ENCODE measurements at places on chromosomes 12 and 14. TPM values are rescaled to one million over a fixed set of nuclear protein-coding genes. Genes with fewer than 3 reads are reported as not detected.

CCDC88C gene
- 153 TPM for total RNA-seq

GRCh38 chr12:912466-913235, 36.8 kb downstream of the RAD52 start:
- no peak for DNase-seq

- DNase-seq, result no peak
These were observed 84.9 kb downstream of the RTN1 start for GRCh38 chr14:59785629-59786028.

DNA sequence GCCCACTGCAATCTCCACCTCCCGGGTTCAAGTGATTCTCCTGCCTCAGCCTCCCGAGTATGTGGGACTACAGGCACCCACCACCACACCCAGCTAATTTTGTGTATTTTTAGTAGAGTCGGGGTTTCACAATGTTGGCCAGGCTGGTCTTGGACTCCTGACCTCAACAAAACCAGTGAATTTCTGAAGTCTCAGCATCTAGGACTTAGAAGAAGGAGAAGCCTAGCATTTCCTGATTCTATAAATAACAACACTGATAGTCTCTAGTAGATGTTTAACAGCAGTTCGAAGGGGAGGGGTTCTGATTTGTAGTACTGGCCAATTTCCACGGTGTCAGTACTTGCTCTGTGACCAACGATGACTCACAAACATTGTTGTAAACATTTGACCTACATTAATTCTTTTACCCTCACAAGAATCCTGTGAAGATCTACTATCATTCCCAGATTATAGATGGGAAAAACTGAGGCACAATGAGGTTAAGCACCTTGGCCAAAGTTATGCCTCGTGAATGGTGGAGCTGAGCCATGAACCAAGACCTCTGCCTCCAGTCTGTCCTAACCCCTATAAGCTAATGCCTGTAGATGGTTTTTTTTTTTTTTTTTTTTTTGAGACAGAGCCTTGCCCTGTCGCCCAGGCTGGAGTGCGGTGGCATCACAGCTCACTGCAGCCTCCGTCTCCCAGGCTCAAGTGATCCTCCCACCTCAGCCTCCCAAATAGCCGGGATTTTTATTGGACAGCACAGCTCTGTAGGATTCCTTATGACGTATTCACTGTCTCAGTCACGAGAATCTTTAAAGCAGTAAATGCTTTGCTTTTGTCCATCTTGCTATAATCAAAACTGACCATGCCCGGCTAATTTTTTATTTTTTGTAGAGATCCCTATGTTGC, 5.2 kb downstream of the P2RX4 start:
- no peak for DNase-seq

DEGS2 gene
- 0.05 TPM for total RNA-seq

INHBE gene
- total RNA-seq, result not detected

DNA sequence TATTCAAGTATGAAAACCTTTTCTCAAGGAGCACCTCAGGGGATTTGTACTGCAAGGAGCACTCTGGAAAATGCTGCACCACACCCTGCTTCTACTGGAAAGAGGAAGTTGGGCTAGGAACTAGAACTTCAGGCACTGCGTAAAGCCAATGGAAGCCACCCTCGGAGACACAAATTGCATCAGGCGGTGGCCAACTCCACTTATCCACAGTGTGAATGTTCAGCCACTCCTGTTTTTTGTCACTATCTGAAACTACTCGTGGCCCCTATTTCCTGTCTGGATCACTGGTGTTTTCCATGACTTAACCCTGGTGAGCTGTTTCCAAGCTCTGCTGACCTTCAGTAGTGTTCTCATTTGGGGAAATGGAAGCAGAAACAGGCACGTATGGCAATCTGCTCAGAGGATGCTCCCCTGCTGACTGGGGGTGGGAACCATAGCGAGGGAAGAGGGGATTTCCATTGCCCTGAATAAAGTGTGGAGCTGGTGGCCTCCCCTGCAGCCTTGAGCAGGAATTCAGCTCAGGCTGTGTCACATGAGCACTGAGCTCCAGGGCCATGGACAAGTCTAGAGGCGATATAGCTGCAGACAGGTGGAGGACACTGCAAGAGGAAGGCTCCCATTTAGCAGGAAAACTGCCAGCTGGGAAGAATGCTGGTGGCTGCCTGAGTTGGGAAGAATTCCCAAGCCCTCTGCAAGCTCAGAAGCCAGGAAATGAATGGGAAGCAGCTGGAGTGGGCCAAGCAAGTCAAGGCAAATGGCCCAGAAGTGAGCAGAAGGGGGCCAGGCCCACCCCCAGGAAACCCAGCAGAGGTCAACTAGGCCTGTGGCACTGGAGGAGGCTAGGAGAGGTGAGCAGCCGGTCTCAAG, 50.5 kb upstream of the RAP1B start:
- no peak for DNase-seq

CLEC6A gene
- not detected for total RNA-seq

DNA sequence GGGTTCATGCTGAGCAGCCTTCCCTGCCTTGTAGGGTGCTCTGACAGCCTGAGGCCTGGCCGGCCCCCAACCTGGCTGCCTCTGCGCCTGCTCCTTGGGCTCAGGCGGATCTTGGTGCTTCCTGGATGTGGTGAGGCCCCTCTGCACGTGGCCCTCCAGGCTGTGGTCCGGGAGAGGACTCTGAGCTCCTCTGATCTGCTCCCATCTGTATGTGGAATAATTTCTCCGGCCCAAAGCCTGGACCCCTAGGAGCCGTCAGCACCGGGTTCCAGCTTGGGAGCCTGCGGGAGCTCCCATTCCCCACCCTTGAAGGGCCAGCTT, 21.3 kb upstream of the EIF2B2 start:
- DNase-seq, result no peak

- no peak for DNase-seq
These were observed 25.1 kb downstream of the DYRK4 start for GRCh38 chr12:4587108-4587507.

HECTD1 gene
- 90.6 TPM for total RNA-seq

GRCh38 chr12:42935756-42936155, 346.2 kb upstream of the PRICKLE1 start:
- DNase-seq, result no peak

RIMBP2 gene
- total RNA-seq, result not detected

GZMH gene
- total RNA-seq, result 9.9 TPM

DNA sequence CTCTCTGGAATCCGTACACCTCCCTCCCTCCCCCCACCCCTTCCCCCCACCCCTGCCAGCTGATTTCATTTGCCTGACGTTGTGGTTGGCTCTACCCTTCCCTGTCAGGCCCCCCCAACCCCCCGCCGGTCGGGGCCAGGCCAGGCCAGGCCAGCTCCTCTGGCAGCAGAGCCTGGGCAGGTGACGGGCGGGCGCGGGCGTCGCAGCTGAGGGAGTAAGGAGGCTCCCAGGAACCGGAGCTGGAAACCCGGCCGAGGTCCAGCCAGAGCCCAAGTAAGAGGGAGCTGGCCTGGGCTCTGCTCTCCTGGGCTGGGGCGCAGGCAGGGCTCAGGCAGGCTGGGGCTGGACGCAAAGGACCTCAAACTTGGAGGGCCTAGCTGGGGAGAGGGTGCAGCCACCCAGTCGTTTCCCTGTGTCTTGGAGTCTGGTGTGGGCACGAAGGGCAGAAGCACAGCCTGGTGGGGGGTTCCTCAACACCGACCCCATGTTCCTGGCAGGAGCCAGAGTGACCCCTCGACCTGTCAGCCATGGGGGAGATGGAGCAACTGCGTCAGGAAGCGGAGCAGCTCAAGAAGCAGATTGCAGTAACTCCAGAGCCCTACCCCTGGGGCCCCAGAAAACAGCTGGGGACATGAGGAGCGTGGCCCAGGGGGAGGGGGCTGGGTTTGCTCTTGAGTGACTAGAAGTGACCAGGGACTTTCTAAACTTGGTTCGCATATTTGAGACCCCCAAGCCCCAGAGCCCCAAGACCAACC, at the start of gene GNB3:
Gene GNB3 (plus strand): TSS at position 165 of the 755 bp plus-strand sequence. CDS start 363 bp downstream, at position 528.
- DNase-seq, result no peak

DNA sequence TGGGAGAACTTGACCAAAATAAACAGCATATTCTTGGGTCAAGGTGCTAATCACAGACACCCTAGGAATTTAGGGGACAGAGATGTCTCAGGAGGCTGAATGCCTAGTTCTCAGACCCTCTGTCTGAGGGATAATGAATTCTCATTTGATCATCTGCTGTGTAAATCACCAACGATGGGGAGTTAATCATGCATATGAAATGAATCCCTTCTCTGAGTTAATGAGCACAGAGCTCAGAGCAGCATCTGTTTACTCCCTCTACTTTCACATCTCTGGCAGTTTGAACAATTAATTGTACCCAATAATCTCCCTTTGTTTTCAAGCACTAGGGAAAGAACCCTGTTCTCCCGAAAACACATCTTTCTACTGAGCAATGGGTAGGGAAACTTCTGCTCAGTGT, 129.4 kb upstream of the SRRM4 start:
- no peak for DNase-seq

TPPP2 gene
- not detected for total RNA-seq

DNA sequence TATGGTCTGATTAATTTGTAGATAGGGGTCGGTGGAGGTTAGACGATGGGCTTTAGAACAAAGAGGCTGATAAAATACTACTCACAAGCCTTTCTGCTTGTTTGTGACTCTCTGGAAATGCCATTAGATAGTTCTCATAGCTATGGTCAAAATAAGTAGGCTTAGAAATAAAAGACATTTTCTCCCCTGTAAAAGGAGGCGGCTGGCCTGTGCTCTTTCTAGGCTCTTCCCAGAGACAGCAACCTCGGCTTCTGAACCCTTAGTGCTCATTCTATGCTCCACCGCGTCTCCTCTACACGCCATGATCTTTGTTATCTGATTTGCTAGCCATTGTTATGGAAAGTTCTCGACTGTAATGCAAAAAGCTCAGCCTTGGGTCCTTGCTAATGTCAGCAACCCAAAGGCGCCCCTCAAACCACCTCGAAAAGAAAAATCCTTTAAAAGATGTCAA, 64.5 kb downstream of the CRADD start:
- no peak for DNase-seq

- no peak for DNase-seq
These were observed 79.3 kb downstream of the LMO3 start for GRCh38 chr12:16526693-16527092.

DNA sequence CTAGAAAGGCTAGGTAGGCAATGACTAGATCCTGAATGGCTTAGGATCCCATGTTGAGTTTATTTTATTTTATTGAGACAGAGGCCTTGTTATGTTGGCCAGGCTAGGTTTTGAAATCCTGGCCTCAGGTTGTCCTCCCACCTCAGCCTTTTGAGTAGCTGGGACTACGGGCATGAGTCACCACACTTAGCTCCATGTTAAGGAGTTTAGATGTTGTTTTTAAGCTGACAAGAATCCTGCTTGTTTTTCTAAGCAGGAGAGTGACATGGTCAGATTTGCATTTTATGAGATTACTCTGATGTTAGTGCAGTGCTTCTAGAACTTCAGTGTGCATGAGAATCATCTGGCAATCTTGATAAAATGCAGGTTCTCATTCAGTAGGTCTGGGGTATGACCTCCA, 14.5 kb downstream of the CCDC198 start:
- DNase-seq, result no peak

- no peak for DNase-seq
These were observed 1.1 kb downstream of the MLXIP start for GRCh38 chr12:122079532-122080081.

DNA sequence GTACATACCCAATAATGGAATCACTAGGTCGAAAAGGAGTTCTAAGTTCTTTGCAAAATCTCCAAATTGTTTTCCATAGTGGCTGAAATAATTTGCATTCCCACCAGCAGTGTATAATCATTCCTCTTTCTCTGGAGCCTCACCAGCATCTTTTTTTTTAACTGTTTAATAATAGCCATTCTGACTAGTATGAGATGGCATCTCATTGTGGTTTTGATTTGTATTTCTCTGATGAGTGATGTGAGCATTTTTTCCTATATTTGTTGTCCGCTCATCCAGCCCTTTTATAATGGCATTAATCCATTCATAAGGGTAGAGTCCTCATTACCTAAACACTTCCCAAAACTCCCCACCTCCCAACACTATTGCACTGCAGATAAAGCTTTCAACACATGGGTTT, 278.3 kb downstream of the SEC23A start:
- DNase-seq, result no peak

GRCh38 chr12:42204362-42204761, 33.7 kb downstream of the YAF2 start:
- no peak for DNase-seq

DNA sequence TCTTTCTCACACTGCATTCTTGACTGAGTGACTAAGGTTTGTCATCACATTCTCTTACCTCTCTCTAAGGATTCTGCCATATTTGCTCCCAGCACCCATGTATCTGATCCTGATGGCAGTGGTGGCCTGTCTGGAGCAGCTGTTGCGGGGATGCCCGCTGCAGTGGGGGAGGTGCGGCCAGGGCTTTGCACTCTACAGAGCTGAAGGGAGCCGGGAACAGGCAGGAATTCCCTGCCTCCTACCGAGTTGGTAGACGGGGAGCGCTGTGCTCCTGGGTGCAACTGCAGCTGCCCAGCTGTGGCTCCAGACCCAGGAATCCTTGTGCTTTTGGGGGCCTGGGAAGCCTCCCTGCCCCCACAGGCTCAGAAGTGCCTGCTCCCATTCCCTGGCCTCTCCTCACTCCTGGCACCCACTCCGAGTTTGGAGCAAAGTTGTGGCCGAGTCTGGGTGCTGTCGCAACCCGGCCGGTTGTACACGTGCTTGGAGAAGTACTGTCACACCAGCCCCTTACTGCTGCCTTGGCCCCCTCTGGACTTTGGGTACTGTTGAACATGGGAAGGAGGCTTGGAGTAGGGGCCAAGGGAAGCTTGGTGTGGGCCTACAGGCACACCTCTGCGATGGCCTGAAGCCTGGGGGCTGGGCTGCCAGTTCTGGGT, 106.9 kb upstream of the OR4E1 start:
- DNase-seq, result no peak

KLRK1 gene
- 123 TPM for total RNA-seq

GRCh38 chr12:128259556-128260070, 7.4 kb upstream of the TMEM132C start:
- no peak for DNase-seq

- DNase-seq, result no peak
These were observed 106.1 kb downstream of the PRICKLE1 start for GRCh38 chr12:42483521-42483790.

- DNase-seq, result no peak
These were observed 51.3 kb upstream of the PLBD1 start for GRCh38 chr12:14618983-14619382.

MYH6 gene
- not detected for total RNA-seq

KRT82 gene
- total RNA-seq, result not detected

- DNase-seq, result no peak
These were observed 167.9 kb downstream of the NELL2 start for GRCh38 chr12:44708218-44708617.
